ENCODE measurements at places on chromosomes 2 and 18.
A peak's percentile ranks its signal among the peaks of the same experiment; 100 is the strongest.

- DNase-seq, result no peak
Measured at GRCh38 chr2:130913891-130914290, 77.2 kb downstream of the ARHGEF4 start.

DNA sequence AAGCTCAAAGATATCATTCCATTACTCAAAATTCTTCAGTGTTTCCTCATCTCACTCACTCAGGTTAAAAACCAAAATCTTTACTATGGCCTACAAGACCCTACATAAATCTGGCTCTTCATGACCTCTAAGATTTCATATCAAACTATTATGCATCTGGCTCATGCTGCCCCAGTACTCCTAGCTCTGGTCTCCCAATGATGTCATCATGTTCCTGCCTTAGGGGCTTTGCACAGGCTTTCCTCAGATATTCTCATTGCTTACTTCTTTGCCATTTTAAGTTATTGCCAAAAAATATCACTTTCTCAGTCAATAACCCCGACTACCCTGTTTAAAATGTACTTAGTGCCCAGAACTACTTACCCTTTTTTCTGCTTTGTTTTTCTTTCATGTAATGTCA, 33.0 kb upstream of the SPOPL start:
- DNase-seq, result no peak

DNA sequence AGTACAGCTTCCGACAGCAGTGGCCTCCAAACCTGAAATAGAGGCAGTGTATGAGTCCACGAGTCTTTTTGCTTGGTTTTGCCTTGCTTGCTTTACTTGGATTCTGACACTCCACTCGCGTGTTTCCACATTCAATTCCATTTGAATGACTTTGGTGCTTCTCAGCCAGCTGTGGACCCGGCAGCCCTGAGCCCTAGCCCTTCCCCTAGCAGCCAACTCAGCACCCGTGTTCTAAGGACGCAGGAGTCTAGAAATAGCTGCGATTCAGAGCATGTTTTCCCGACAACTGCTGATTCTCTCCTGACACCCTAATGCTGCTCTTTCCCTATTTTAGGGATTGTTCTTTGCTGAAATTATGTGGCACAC, 20.6 kb downstream of the LRRFIP1 start:
- no peak for DNase-seq

DNA sequence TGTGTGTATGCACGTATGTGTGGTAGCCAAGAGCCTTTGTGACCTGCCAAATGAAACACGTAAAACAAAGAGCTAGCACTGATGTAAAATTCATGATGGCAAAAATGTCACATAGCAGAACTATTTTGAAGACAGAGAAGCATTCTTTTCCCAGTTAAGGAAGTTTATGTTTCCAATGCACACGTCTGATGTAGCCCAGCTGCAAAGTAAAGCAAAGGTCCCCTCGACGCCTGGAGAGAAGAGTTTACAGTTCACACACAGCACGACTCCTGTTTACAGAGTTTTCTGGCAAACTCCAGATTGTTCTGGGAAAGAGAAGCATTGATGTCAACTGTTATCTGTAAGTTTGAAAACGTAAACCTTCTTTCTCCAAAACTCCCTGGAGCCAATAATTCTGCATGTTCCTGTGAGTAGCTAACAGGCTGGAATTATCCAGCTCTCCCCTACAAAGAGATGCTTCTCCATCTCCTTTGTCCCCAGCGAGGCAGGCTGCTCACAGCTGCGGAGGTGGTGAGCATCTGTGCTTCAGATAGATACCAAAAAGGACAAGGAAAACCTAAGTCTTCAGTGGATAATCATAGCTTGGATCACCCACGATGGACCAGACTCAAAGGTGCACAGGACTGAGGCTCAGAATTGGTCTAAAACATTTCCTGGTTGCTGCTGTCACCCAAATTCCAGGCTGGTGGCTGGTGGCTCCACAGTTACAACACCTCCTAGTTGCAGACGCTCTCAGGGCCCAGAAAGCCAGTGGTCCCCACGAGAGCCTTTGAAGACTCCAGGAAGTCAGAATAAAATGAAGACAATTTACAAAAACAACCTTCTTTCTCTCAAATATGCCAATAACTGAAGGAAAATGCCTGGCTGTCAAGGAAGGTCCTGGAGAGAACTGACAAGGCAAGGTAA, 87.4 kb downstream of the COL6A3 start:
- DNase-seq, result no peak

DNA sequence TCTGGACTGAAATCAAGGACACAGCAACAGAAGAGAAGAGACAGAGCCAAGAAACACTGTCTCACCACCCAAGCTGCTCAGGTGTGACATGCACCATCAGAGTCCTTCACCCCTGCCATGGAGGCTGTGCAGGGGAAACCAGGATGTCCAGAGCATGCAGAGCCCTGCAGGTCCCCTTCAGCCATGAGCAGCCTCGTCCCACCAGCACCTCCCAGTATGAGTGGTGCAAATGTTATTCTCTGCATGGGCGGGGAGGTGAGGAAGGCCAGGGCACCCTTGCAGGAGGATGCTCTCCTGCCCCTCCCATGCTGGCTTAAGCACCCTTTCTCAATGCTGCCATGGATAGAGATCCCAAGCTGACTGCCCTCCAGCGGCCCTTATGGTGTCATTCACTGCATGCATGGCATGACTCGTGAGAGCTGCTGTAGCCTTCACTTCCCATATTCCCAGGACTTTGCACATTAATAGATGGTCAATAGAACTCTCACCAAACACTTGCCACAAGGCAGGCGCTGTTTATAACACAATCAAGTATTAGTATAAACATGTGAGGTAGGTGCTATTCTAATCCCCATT, 171.0 kb downstream of the ANAPC1 start:
- no peak for DNase-seq

- no peak for DNase-seq
Measured at GRCh38 chr2:163314712-163315111, 421.1 kb downstream of the FIGN start.

DNA sequence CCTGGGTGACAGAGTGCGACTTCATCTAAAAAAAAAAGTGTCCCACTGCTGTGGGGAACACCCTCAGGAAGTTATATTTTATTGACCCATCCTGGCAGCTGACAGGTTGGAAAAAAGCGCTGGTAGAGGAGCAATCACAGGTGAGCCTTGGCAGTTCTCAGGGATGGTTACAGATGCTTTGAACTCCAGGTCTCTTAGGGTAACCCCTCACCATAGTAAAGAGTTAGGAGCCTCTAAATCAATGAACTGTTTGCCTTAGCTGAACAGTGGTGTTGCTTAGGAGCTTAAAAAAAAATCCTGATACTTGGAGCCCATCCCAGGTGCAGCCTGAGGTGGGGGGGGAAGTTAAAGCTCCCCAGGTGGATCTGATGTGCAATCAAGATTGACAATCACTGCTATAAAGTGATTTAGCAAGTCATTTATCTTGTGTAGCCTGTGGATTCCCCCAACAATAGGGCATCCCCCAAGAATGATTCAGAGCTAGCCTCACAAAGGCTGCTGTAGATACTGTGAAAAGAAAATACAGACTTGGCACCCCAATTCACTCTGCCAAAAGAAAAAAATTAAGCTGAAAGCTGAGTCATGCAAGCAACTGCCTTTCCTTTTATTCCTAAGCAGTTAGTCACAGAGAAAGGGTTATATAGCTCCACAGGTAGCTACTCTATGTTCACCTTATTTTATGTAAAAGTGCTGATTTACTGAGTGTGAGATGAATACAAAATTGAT, 14.8 kb downstream of the SLC16A14 start:
- no peak for DNase-seq

GRCh38 chr2:109375131-109375561, 238.6 kb downstream of the SEPTIN10 start:
- DNase-seq, result no peak

GRCh38 chr2:146652311-146652710, 1192.5 kb upstream of the ACVR2A start:
- DNase-seq, result no peak

GRCh38 chr18:23422751-23423418, 30.2 kb upstream of the RIOK3 start:
- DNase-seq, result peak; percentile 50

DNA sequence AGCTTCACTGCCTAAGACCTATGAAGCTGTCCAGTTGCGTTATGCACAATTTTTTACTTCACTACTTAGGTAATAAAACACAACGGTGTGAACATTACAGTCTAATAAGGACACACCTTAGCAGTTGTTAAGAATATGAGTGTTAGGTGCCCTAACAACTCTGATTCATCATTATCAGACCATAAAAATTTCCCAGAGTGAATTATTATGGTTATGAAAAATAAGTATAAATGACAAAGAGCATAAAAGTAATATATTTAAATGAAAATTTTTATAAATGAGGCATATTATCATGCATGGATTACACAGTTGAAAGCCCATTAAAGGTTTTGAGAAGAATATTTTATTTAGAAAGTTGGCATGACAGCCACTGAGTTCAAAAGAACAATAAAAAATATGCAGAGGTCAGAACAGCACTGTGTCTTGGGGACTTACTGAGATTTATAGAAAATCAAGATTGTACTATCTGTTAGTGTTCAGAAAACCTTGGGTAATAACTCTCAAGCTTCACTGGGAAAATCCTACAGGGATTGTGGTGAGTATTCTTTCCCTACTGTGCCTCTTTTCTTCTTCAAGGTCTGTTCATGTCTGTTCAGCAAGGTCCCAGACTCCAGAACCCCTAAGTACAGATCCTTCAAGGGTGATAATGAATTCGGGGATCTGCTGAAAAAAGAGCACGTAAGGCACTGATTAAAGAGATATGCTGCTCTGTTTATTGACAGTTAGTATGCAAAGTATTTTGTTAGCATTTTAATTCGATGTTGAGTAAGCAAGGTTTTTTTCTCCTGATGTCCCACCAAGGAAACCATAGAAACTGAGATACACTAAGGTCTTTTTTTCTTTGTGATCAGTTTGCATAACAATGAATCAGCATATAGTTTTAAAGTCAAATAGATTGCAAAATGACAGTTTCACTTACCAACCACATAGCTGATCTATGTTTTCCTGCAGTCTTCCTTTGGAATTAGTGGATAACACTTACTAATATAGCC, 250.0 kb downstream of the DSEL start:
- DNase-seq, result no peak

DNA sequence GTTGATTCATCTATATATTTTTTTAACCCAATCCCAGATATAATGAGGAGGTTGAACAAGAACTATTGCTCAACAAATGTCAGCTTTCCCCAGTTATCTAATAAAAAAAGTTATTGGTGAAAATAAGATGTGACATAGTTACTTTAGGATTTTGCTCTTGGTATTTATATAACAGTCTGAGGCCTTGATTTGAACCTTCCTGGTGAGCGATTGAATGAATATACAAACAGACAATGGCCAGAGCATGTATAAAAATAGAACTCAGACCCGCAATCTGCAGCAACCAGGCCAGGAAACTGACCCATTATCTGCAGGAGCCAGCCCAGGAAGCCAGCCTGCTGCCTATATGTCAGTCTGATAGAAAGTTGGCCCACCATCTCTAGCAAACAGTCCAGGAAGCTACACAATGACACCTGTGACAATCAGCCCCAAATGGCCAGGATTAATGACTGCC, 81.6 kb downstream of the HS6ST1 start:
- DNase-seq, result no peak

DNA sequence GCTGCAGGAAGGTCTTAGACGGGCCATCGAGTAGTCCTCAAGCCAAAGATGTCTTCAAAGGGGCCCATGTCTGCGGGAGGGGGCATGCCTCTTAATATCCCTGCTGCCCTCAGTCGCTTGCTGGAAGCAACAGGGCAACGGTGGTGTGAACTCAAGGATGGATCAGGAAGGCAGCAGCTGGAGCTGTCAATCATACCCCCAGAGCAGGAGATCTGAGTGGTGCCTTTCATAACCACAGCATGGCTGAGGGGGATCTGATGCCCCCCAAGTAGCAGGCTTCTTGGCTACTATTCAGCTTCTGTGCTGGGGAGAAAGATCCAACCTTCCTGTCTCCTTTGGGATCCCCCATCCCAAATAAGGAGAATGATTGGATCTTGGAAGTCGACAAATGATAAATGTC, 46.4 kb downstream of the INSIG2 start:
- DNase-seq, result no peak

- no peak for DNase-seq
Measured at GRCh38 chr2:6203291-6203959, 511.2 kb downstream of the SOX11 start.

GRCh38 chr2:50723286-50723938, 308.5 kb downstream of the NRXN1 start:
- DNase-seq, result no peak

GRCh38 chr2:181902625-181903024, 11.1 kb downstream of the ITPRID2 start:
- no peak for DNase-seq

GRCh38 chr2:240129731-240130392, 6.2 kb downstream of the COPS9 start:
- DNase-seq, result no peak

GRCh38 chr18:57210716-57211411, 64.0 kb downstream of the BOD1L2 start:
- DNase-seq, result no peak

DNA sequence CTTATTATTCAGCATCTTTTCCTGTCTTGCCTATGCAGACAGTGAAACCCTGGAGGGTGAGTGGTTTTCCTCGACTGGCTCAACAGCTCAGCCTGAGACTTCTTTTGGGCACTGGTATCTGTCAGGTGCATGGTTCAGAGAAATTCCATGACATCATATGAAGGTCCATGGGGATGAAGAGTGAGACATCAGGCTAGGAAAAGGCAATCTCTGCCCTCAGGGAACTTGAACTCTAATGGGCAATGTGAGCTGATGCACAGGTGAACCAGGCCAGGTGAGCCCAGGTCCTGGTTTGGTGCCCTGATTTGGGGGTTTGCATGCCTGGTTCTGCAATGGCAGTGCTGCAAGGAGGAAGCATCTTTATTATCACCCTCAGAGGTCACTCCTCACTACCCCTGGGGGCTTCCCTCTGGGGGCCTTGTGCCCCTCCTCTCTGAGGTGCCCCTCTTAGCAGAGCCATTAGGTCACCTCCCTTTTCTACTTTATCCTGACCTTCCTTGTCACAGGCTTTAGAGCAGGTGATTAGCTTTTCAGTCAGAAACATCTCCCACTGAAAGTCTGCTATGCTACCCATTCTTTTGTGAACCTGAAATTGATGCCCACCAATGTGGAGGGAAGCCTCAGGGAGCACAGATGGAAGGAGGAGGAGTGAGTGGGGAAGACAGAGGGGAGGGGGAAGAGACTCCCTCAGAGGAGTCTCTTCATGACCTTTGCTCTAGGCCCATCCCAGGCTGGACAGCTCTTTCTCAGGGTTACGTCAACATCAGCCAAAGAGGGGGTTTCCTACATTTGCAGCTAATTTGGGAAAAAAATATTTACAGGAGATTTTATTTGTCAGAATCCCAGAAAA, 47.3 kb downstream of the MERTK start:
- no peak for DNase-seq

- no peak for DNase-seq
Measured at GRCh38 chr2:64177315-64177714, 33.1 kb upstream of the PELI1 start.

DNA sequence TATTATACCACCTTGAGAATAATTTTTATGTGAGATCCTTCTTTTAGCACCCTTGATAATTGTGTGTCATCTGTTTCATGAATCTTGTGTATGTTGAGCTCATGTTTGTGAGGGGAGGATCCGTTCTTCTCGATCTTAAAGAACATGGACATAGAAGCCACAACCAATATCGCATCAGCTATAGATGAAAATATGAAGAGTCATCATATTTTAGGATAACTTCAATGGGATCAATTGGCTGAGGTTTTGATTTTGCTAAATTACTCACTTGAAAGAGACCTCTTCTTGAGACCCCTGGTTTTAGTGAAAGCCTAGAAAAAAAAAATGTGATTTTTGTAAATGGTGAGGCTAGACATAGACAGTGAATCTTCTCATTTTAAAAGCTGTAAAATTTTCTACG, 385.3 kb upstream of the NRP2 start:
- no peak for DNase-seq

GRCh38 chr18:3347286-3347803, 85.4 kb downstream of the MYL12B start:
- DNase-seq, result no peak

Data from GM18507 (cell line).